ENCODE measurements at places on chromosomes 5 and 9. TPM values are rescaled to one million over a fixed set of nuclear protein-coding genes. Genes with fewer than 3 reads are reported as not detected.

CRB2 gene
- 1.0 TPM for total RNA-seq

PFN3 gene
- total RNA-seq, result not detected

HRCT1 gene
- total RNA-seq, result not detected

DNA sequence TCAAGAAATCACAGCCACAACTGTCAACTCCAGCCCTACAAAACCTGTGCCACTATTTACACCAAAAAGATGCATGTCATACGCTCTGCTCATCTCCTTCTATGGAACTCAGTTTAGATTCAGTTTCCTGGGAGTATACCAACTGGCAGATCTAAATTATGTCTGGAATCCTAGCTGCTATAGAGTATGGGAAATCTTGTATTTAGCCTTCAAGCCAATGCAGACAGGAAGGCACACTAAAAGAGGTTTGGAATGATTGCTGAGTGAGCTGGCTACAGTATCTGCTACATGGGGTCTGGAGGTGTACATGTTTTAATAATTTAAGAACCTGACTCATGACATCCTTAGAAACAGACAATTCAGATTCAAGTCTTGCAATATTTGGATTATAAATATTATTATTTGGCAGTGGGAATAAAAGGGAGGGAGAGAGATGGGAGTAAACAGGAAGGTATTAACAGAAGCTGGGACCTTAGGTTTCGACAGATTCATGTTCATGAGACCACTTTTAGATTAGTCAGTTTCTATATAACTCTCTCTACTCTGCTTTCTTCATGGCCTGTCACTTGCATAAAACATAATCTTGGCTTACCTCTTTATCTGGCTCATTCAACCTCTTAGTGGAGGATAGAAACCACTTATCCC, 178.8 kb upstream of the HAPLN1 start:
- no peak for DNase-seq

- DNase-seq, result no peak
Measured at GRCh38 chr5:176542596-176543427, 5.6 kb upstream of the RNF44 start.

DNA sequence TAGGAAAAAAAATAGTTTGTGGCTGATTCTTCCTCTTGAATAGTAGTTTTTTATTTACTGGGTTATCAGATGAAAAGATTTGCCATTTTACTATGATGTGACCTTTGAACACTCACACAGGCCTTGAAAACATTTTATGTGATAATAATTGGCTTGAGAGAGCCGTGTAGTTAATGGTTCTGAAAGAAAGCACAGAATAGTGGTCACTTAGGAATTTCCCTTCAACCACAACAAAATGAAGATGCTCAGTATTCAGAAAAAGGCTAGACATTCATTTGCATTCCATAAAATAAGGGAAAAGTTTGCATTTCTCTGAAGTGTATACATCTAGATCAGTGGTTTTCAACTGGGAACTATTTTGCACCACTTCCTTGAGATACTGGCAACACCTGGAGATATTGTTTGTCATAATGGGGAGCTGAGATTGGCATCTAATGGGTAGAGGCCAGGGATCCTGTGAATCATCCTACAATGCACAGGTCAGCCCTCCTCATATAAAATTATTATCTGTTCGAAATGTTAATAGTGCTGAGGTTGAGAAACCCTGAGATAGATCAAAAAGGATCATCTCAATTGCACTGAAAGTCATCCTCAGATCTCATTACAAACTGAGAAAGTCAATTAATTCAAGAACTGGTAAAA, 446.4 kb upstream of the CCNG1 start:
- DNase-seq, result no peak

GRCh38 chr5:97192580-97193354, 9.7 kb upstream of the RIOK2 start:
- DNase-seq, result no peak

Data from activated B cell treated with CpG ODN at 0.5 μM for 24 hours (primary cell).